Activated CD8-positive, alpha-beta memory T cell treated with anti-CD3 and anti-CD28 coated beads, Interleukin-2, amount 10 ng/mL, durations not matched to agents 7 days and 5 days (primary cell): ENCODE measurements at places on chromosomes 5 and 9. TPM values are rescaled to one million over a fixed set of nuclear protein-coding genes. Genes with fewer than 3 reads are reported as not detected.

Gene DRD1
- total RNA-seq = not detected

Gene DBN1
- 81.5 TPM for total RNA-seq

Gene PCDHGB4
- 0.07 TPM for total RNA-seq

Gene ARHGEF28
- total RNA-seq = not detected

Gene IL4
- total RNA-seq = 0.53 TPM

Gene DOCK2
- 321 TPM for total RNA-seq

Gene PCDHA2
- total RNA-seq = not detected

Gene ASPN
- not detected for total RNA-seq

Gene PCDHB4
- not detected for total RNA-seq

Gene ST8SIA4
- total RNA-seq = 53.3 TPM

Gene TMEM171
- total RNA-seq = not detected

Gene SELENOP
- 0.53 TPM for total RNA-seq

Gene PJA2
- 54.2 TPM for total RNA-seq

Gene GARNL3
- 4.3 TPM for total RNA-seq

Gene ADRB2
- total RNA-seq = 4.4 TPM

Gene SLCO6A1
- total RNA-seq = not detected

Gene HSPA9
- 309 TPM for total RNA-seq

Gene TUSC1
- not detected for total RNA-seq

Gene PCDHB7
- not detected for total RNA-seq

Gene RMRP
- 13,083 TPM for total RNA-seq

Gene PCDHGA6
- total RNA-seq = 0.20 TPM

Gene SLC1A3
- not detected for total RNA-seq

Gene SPATA31C2
- total RNA-seq = not detected

Gene TMEM174
- not detected for total RNA-seq

Gene ROR2
- 3.2 TPM for total RNA-seq

Gene EMB
- 132 TPM for total RNA-seq

Gene TPPP
- 0.16 TPM for total RNA-seq

Gene PRRX2
- total RNA-seq = 0.28 TPM

Gene DTWD2
- 1.5 TPM for total RNA-seq

Gene CHSY3
- not detected for total RNA-seq

Gene MYO10
- total RNA-seq = not detected

Gene CDH9
- total RNA-seq = not detected

Gene ACSL6
- 10.9 TPM for total RNA-seq

Gene LCN15
- not detected for total RNA-seq
